ENCODE measurements at places on chromosomes 3 and 15. TPM values are rescaled to one million over a fixed set of nuclear protein-coding genes. Genes with fewer than 3 reads are reported as not detected.

- peak; percentile 77 for DNase-seq
These were observed 125.8 kb downstream of the PGPEP1L start for GRCh38 chr15:98881526-98882520.

- DNase-seq = no peak
These were observed 117.5 kb upstream of the ARHGEF3 start for GRCh38 chr3:56919137-56919796.

GRCh38 chr3:4314688-4315087, 11.5 kb downstream of the SETMAR start:
- no peak for DNase-seq

- DNase-seq = no peak
These were observed 29.9 kb upstream of the SFMBT1 start for GRCh38 chr3:53075743-53076140.

GRCh38 chr3:57062101-57062631, 1.7 kb downstream of the SPATA12 start:
- DNase-seq = no peak

DNA sequence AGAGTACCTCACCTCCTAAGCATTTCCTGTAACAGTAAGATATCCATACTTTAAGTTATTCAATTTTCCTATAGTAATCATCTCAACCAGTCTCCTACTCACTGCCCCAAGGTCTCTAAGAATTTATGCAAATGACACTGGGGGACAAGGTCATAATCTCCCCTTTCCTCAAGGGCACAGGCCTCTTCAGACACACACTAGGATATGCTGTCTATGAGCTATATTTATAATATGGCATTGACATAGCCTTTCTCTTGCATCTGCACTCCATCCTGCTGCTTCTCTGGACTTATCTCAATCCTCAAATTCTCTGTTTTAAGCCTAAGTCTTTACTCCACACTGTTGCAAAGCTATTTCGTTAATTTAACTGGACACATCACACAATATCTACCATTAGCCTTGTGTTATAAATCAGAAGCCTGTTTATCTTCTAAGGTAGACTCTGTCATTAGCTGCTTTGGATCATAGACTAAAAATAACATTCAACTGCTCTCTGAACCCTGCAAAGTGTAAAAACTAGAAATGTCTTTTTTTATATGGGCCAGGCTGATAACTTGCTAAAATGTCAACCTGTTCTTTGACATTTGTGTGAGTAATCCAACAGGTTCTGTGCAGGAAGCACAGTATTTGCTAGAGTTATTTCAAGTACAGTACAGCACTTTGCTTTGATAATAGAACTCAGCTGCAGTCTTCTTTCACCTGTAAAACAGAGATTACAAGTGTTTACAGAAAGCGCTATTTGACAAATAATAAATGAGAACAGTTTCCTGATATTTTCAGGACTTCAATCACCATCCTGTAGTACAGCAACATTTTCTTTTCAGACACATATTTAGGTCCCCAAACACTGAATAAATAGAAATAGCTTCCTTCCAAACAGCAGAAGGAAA, 17.8 kb upstream of the SEC62 start:
- no peak for DNase-seq

GRCh38 chr15:58528188-58528870, 96.5 kb downstream of the LIPC start:
- DNase-seq = no peak

DNA sequence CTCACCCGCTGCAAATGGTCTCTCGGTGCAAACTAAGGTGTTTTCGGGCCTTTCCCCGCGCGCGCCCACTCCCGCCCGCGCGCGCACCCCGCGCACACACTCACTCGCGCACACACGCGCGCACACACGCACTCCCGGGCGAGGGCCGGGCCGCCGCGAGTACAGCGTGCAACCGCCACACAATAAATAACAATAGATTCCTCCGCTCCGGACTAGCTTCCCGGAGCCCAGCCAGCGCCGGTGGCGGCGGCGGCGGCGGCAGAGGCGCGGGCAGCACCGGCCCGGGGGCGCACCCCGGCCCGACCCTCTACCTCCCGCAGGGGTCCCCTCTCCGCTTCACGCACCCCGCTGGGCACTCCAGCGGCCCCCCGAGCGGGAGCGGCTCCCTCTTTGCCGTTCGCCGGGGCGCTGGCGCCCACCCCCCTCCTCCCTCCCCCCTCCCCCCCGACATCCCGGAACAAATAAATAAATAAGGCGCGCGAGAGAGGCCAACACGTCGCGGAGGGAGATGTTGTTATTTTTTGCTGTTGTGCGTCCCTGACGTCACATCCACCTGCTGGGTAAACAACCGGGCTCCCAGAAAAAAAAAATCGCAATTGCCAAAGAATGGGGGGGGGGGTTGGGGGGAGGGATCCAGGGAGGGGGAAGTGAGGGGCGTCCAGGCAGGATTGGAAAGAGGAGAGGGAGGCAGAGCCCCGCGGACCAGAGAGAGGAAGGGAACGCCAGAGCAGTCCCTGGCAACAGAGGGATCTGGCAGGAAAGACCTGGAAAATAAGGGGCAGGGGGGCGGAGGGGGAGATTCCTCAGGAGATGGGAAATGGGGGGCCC, at the start of gene FOXP1:
Gene FOXP1, minus strand, starts transcription at position 163 of the 828 bp plus-strand sequence. CDS start 385,347 bp downstream, outside the sequence.
- peak; percentile 66 for DNase-seq

DNA sequence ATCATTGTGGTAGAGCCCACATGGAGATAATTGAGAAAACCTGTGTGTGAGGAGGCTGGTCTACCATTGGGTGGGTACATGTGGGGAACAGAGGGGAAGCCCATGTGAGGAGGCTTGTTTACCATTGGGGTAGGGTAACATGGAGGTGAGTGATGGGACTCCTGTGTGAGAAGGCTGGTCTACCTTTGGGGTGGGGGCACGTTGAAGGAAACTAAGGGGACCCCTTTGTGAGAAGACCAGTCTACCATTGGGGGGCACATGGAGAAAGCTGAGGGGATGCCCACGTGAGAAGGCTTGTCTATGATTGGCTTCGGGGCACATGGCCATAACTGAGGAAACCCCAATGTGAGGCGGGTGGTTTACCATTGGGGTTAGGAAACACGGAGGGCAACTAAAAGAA, 158.5 kb downstream of the FBLN2 start:
- no peak for DNase-seq

DNA sequence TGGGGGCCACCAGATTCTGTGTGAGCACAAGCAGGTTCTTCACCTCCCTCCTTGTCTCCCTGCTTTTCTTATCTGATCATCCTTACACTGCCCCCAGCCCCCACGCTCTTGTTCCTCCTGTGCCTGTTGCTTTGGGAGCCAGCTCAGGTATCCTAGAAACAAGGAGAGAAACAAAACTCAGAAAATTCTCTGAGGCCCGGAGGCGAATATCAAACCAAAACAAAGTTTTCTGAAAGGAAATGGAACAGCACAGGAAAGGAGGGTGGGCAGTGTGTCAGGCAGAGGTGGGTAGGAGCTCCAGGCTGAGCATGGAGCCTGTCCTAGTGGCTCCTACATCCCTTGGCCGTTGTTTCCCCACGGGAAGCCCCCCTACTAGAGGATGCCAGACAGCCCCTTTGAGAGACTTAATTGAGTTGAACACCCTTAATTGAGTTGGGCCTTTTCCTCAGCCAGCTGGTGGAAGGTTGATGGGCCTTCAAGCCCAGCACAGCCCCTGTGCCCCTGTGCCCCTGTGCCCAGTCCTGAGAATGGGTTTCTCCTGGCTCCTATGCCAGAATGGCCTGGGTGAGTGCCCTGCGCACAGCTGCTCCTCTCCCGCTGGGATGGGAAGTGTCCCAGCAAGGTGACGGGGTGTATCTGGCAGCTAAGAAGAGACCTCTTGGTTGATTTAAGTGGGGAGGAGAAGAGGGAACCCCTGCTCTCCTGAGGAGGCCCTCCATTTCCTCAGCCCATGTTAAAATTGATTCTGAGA, 22.8 kb upstream of the JMJD7 start:
- DNase-seq = no peak

DNA sequence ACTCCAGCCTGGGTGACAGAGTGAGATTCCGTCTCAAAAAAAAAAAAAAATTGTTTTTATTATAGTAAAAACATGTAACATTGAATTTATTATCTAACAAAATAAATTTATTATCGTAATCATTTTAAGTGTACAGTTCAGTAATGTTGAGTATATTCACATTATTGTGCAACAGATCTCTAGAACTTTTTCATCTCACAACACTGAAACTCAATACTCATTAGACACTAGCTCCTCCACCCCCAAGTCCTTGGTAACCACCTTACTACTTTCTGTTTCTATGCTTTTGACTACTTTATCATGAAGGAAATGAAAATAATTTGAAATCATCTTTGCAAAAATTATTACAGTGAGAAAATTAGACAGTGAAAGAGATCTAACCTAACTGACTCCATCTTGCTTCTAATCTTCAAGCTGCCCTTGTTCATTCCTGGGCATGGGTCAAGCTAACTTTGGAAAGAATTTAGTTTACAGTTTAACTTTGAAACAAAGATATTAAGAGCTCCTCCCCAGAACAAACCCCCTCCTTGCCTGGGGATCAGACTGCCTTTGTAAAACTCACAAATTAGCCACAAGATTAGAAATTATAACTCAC, 15.0 kb upstream of the FYCO1 start:
- DNase-seq = no peak

DNA sequence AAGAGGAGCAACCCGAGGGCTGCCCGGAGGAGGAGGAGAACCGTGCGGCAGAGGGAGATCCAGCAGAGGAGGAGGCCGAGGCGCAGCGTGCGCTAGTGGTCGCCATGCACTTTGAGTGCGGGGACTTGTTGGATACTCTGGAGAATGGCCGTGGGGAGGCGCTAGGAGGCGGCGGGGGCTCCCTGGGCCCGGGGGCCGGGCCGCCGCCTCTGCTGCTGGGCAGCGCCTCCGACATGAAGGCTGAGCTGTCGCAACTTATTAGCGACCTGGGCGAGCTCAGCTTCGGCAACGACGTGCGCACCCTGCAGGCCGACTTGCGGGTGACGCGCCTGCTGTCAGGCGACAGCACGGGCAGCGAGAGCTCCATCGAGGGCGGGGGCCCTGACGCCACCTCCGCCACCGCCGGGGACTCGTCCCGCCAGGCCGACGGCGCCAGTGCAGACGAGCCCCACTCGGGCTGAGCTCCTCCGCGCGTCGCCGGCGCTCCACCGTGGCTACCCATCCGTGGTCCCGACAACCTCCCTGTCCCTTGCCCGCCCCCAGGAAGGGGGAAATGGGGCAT, 2.0 kb downstream of the FAM43A start:
- no peak for DNase-seq

GRCh38 chr3:69378112-69378802, 7.6 kb downstream of the FRMD4B start:
- DNase-seq = no peak

DNA sequence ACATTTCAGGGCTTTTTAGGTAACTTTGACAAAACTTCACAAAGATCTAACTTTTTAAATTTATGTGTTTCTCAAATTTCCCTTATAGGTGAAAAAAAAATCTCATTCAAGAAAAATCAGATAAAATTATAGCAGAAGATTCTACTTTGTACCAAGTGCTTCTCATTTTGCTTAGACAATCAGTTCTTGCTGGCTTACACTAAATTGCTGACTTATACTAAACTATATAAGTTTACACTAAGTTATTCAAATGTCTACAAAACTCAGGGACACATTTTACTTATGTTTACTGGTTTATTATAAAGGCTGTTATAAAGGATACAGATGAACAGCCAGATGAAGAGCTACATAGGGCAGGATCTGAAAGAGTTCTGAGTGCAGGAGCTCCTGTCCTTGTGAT, 195.1 kb downstream of the ZPLD1 start:
- DNase-seq = no peak

- no peak for DNase-seq
These were observed 496.3 kb downstream of the ROBO2 start for GRCh38 chr3:77536038-77536775.

DNA sequence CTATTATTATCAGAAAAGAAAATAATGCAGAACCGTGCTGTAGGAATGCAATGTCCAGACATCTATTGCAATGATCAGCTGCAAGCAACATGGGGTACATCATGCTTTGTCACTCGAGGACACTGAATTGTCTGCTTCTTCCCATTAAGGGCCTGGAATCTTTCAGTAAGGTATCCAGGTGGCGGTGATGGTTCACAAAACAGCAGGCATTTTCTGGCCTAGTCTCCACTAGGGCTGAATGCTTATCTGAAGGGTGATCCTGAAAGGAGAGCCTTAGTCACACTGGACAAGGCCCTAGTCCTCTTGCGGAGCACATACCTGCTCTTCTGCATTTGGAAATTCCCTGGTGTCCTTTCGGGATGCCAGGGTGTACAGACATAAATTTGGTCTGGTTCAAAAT, 21.2 kb downstream of the ITPR1 start:
- DNase-seq = no peak

DNA sequence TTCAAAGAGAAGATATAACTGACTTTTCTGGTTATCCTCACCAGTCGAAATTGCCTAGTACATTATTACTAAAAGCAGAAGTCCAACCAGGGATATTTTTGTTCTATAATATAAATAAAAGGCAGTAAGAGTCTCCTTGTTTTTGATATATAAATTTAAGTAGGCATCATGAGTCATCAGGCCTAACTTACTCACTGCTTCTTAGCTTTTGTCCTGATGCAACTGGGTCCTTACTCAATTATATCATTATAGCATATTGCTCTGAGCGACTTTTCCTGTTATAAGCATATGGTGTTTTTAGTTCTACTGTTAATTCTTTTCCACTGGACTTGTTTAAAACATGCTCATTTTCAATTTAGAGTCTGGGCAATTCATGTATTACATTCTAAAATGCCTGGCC, 910.1 kb downstream of the MCTP2 start:
- peak; percentile 45 for DNase-seq

DNA sequence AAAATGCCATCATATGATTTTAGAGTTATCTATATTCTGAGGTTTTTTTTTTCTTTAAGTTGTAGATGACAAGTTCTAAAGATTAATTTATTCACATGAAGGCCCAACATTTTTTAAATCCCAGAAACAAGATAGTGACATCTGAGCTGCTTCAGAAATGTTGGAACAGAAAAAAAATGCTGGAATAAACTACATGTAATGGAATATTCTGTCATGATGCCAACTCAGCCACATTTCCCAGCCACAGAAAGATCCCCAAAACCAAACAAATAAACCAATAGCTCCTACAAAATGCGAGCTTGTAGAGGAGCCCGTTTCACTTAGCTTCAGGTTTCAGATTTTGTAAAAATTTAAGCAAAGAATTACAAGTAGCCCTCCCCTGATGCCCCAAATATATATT, 111.0 kb upstream of the MYO5C start:
- DNase-seq = peak; percentile 63

- no peak for DNase-seq
These were observed 73.4 kb downstream of the ULK4 start for GRCh38 chr3:41888368-41889076.

BFSP2 gene
- total RNA-seq = not detected

GOLGA6L10 gene
- 0.80 TPM for total RNA-seq

GRAMD1C gene
- 2.2 TPM for total RNA-seq

INTS14 gene
- 32.6 TPM for total RNA-seq

SCN11A gene
- total RNA-seq = not detected

STX19 gene
- total RNA-seq = not detected

CPEB1 gene
- total RNA-seq = 6.0 TPM

FGF7 gene
- 6.5 TPM for total RNA-seq

CLDN18 gene
- total RNA-seq = not detected
